ENCODE measurements at places on chromosomes 4 and X.

DNA sequence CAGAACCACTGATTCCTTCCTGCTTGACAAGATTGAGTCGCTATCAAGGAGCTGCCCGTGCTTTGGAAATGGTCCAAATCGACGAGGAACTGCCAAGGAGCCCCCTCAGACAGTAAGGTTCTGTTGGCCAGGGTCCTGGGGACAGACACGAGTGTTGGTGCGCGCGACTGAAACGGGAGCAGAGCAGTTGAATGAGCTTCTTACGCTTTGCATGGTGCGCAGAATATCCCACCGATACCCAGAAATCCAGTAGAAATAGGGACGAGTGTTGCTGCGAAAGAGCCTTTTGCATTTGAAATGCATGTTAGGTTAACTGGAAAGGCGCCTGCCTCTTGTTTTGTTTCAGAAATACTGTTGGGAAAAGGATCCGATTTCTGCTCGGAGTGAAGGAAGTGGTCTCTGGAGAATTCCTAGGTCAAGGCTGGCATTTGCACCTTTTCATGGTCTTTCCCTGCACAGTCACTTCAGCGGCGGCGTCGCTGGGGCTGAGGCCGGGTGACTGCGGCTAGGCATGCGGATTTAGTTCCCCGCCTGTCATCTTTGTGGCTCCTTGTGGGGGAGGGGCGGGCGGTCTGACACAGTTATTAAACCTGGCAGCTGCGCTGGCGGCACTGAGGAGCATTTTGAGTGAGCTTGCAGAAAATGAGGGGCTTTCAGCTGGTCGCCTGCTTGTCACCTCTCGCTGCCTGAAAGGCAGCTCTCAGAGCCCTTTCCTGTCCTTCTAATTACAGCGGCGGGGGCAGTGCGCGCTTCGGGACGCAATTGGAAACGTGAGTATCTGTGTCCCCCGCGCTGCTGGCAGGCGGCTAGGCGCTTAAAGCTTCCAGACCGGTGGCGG, 51.5 kb upstream of the TRIM2 start:
- DNase-seq = no peak

GRCh38 chr4:74308215-74308614, at the start of gene EPGN:
Gene EPGN, plus strand, starts transcription at chr4:74308470. Its CDS starts 64 bp downstream, at chr4:74308534.
- no peak for DNase-seq

DNA sequence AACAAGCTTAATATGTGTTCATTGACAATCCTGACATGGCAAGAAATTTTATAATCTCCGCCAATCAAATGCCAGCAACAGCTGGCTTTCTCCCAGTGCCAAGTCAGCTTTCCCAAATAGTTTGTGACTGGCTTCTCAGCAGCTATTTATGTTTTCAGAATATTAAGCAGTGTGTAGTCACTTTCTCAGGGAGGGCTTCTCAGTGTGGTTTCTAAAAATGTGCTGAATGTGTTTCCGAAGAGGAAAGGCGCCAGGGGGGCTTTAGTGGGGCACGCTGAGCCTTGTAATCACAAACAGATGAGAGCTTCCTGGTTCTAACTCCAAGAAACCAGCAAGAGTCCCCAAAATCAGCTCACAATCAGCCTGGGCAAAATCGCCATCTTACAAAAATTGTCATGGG, 258.7 kb upstream of the CPEB2 start:
- no peak for DNase-seq

DNA sequence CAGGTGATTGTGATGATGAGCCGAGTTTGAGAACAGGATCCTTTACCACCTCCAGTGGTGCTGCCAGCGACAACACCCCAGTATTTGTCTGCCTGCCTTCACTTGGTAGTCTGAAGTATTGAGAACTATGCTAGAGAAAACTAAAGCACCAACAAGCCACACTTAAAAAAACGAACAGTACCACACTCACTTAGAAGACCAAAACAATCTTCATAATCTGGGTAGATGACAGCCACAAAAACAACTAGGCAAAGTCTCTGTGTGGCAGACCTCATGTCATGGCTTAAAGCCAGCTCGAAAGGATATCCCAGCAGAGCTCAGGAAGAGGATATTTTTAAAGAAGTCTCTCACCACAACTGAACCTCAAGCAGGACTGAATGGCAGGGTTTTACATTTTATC, 236.0 kb downstream of the GPC3 start:
- no peak for DNase-seq

GRCh38 chr4:53043055-53043454, 180.9 kb downstream of the RASL11B start:
- DNase-seq = no peak

DNA sequence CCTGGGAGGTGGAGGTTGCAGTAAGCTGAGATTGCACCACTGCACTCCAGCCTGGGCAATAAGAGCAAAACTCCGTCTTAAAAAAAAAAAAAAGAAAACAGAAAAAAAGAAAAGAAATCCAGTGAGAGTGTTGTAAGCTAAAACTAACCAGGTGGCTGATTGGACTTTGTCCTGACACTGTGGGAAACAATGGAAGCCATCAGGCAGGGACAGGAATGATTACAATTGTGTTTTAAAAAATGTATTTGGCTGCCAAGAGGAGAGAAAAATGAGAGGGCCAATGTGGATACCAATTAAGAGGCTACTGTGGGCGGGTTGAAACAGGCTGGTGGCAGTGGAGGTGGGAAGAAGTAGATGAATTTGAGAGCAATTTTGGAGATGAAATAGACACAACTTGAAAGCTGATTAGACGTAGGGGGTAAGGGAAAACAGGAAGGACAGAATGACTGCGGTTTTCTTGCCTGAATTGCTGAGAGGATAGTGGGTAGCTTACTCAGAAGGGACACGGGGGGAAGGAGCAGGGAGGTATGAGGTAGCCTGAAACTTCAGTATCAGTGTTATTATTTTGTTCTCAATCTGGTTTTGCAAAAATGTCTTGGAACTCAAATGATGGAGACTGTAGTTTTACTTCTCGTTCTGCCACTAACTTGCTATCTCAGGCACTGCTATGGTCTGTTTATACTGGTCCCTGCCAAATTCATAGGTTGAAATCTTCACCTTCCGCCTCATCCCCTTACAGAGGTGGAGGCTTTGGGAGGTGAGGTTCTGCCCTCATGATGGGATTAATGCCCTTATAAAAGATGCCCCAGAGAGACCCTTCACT, 45.6 kb upstream of the CHRNA9 start:
- no peak for DNase-seq

GRCh38 chr4:63528256-63528991, 880.8 kb downstream of the TECRL start:
- DNase-seq = no peak
